Stimulated activated CD4-positive, alpha-beta T cell treated with anti-CD3 and anti-CD28 coated beads, Interleukin-1b, Interleukin-23, amount 100 ng/mL, for 48 hours (primary cell): ENCODE measurements at places on chromosomes 1 and 21.
A peak's percentile ranks its signal among the peaks of the same experiment; 100 is the strongest.

DNA sequence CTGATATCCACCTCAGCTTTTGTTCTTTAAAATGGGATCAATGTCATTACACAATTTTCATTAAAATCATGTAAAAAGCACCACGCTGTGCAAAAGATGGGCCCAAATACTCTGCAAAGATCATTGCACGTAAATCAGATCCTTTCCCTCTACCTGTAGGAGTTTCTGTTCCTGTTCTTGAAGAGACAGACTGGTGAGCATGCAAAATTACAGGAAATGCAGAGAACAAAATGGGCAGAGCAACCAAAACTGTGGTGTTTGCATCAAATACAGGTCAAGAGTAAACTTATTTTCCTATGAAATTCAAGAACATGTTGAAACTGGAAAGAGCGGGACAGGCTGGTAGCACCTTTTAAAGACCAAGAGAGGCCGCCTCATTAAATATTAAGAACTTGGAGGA, 294.9 kb upstream of the ADGRL2 start:
- no peak for DNase-seq

DNA sequence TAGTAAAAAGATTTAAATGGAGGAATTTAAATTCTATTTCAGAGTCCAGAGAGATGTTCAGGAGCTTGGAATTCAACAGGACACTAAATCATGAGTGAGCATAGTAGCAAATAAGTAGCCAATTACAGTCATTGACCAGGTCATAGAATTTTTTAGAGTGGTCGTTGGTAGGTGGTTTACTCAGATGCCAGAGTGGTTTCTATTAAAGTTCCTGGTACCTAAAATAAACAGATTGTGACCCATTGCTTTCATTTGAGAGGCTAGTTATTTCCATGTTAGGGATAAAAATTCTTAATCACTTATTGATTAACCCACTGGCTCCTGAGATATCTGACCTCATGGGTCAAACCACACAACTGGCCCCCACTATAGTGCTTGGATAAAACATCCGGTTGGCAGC, 201.3 kb downstream of the ASTN1 start:
- DNase-seq: no peak

GRCh38 chr1:21292984-21293536, 2.8 kb upstream of the ECE1 start:
- DNase-seq: peak; percentile 71

DNA sequence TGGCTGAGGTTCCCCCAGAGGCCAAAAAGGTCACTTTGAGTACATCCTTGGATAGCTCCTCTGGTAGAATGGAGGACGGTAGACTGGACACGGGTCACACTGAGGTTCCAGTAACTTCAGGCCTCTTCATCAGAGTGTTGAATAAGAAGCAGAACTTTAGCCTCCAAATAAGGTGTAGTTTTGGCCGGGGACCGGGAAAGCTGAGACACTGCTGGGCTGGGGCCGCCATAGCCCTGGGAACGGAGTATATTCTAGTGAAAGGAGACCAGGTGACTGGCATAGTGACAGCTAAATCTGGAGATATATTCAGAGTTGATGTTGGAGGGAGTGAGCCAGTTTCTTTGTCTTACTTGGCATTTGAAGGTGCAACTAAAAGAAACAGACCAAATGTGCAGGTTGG, 84.1 kb downstream of the EVA1C start:
- no peak for DNase-seq

DNA sequence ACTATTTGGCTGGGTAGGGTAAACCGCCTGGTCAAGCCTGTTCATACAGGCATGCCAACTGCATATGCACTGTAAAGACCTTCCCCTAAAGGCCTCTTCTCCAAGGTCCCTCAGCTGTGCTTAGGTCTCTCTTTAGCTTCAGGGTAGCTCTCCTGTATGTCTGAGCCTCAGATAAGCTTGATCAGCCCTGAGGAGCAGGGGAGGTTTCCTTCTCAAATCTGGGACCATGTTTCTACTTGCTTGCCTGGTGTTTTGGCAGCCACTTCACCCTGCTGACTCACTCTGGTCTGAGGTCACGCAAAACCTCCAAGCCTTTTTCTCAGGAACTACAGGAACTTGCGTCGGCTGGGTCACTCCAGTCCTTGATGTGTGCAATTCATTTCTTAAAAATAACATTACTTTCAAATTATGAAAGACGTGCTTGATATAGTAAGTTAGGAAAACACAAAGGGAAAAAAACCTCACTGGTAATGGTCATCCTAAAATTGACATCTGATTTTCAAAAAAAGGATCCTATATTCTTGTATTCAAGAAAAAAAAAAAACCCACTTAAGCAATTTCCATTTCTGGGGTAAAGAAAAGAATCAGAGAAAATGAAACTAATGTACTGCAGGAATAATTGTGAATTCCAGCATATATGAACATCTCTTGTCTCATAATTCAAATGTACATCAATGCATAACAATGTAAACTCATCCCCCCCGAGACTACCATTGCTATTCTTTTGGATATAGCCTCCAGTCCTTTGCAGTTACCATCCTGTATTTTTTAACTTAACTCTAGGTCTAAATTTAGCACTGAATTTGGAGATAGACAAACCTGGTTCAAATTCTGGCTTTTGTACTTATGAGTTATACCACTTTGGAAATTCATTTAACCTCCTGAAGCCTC, 24.8 kb upstream of the RNF19B start:
- peak; percentile 65 for DNase-seq
